RCC 7860 (cell line): ENCODE measurements at places on chromosomes 16 and 17.

DNA sequence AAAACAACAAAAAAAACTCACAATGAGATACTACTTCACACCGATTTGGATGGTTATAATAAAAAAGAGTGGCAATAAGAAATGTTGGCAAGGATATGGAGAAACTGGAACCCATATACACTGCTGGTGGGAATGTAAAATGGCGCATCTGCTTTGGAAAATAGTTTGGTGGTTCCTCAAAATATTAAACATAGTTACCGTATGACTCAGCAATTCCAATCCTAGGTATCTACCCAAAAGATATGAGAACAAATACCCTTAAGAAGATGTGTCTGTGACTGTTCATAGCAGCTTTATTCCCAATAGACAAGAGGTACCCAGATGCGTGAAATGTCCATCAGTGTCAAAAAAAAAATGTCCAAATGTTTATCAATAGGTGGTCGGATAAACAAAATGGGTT, 7.2 kb downstream of the CPPED1 start:
- no peak for DNase-seq

- DNase-seq, result no peak
Measured at GRCh38 chr16:287298-287811, 4.4 kb downstream of the PDIA2 start.

DNA sequence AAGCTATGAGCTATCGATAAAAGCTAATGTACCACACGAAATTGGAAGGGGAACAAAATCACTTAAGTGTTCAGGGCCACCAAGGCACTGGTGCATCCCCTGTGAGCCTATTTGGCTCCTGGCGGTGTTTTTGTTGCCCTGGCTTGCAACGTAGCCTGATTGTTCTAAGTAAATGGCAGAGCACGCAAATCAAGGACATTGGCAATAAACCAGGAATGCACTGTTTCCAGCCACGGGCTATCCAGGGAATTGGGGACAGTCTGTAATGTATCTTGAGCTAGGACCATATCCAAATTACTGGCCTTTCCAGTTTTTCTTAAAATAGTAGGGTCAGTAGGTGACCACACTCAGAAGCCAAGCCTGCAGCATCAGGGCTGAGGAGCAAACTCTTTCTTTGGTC, 734.0 kb downstream of the MAF start:
- no peak for DNase-seq

DNA sequence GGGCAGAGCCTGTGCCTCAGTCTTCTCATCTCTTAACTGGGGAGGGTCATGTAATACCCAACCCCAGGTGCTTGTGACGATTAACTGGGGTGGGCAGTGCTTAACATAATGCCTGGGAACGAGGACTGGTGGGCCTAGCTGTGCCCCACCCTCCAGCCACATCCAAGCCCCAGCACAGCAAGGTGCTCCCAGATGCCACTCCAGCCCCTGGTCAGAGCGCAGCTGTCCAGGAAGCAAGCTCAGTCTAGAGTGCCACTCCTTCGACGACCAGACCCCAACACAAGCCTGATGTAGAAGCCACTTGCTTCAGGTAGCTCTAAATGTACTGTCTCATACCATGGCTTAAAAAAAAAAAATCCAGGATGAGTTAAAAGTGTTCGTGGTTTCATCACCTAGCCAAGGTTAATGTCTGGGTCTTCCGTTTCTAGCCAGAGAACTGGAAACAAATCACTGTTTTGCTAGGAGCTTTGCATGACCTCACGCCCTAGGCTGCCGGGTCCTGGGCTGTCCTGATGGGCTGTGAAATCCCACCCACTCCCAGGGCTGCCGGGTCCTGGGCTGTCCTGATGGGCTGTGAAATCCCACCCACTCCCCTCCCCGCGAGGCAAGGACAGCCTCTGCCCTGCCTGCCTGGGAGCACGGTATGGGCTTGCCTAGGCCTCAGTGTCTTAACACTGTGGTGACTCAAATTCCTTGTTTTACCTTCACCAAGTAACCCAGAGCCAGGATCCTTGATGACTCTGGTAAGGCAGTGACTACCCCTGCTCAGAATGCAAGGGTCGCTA, 7.7 kb downstream of the MIEF2 start:
- peak; percentile 18 for DNase-seq

GRCh38 chr16:48613061-48613957, 3.3 kb upstream of the N4BP1 start:
- DNase-seq, result no peak

DNA sequence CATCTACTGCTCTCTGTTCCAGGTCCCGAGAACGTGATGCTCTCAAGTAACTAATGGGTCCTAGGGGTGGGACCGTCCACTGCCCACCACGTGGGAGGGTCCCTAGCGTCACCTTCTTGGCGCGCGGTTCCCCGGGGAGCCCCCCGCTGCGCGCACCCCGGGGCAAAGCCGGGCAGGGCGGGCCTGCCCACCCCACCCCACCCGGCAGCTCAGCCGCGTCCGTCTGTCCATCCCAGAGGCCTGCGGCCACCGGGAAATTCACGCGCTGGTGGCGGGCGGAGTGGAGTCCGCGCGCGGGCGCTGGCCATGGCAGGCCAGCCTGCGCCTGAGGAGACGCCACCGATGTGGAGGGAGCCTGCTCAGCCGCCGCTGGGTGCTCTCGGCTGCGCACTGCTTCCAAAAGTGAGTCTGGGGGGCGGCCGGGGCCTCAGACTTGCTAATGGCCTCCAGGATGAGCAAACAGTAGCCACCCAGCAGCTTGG, 494 bp downstream of the PRSS41 start:
- no peak for DNase-seq

GRCh38 chr16:6701096-6701495, 631.5 kb upstream of the RBFOX1 start:
- DNase-seq, result no peak

- no peak for DNase-seq
Measured at GRCh38 chr16:2196162-2196980, at the start of gene CASKIN1. Gene CASKIN1, minus strand, starts transcription at chr16:2196605. Its CDS starts 173 bp downstream, at chr16:2196432.

DNA sequence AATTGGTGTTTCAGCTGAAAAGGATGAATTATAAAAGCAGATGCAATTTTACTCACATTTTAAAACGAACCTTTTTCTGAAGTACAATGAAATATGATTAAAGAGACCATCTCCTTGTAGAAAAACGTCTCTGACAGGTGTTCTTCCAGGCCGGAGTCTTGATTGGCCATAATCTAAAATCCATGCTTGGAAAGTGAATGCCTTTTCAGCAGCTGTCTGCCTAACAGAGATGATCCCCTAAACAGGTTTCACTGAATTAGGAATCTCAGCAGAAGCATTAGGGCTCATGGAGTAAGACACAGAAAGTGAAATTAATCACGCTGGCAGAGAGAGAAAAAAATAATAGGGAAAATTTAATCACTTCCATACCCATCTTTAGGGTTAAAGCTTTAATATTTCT, 39.3 kb upstream of the IRX5 start:
- no peak for DNase-seq

DNA sequence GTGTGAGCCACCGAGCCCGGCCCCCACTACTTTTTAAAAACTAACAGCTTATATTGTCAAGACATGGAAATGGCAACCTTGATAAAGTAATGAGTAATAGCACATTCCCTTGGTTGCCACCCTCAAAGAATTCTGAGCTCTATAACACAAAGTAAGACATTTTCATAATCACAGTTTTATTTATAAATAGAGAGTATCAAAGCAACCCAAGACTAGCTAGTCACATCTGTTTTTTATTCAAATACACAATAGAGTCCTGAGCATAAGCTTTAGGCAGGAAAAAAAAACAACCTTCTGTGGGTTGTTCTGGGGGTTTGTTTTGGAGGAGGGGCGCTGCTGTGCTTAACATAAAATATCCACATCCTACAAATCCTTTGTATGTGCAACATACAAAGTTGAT, 68.7 kb downstream of the CEP95 start:
- no peak for DNase-seq

DNA sequence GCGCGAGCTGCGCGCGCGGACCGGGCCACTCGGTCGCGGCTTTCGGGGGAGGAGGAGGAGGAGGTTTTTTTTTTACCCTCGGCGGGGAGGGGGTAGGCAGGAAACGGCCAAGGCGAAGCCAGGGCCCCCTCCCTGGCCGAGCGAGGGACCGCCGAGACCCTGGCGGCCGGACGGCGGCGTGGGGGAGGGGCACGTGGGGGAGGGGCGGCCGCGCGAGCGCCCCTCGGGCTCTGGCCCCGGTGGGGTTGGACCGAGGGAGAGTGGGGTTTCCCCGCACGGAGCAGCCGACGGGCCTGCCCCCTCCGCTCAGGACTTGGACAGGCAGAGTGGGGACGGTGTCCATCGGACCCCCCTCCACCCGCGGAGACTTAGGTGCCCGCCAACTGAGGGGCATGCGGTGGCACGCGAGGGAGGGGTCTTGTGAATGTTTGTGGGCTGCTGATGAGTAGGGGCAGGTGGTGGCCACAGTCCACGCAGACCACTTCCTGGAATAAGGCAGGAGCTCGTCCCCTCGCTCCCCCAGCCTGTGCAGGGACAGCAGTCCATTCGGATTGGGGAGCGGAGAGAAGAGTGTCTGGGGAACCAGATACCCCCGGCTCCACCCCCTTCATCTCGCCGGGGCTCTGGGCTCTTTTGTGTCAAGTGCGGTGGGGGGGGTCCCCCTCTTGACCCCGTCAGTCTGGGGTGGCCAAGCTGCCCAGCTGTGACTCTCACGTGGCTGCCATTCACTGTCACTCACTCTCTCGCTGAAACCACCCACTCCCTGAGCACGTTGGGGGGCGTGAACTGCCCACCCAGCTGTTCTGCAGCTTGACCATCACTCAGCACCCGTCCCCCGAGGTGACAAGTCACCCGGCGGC, 3.0 kb upstream of the CHD3 start:
- peak; percentile 31 for DNase-seq

DNA sequence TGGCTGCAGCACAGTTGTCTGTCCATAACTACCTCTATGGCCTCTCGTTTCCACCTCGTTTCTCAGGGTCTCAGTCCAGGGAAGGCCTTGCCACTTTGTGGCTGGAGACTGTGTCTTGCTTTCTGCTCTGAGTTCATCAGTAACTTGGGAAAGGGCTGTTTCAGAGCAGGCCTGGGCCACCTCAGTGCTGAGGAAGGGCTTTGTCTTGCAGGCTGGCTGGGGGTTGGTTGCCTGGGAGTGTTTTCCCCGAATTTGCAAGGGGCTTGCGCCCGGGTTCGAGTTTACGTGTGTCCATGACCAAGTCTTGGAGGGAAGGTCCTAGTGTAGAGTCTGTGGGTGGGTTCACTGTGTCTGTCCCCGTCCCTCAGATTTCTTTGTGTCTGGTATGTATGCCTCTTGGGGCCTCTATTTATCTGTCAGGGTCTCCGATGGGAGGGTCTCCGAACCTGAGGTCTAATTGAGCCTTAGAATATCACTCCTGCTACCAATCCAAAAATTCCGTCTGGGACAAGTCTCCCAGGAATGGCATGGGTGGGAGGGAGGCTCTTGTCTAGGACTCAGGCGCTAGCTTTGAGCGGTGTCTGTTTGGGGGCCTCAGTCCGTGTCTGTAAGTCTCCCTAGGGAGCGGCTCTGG, 594 bp upstream of the TGFB1I1 start:
- no peak for DNase-seq

GRCh38 chr16:86322806-86323205, 187.5 kb upstream of the FOXF1 start:
- no peak for DNase-seq

DNA sequence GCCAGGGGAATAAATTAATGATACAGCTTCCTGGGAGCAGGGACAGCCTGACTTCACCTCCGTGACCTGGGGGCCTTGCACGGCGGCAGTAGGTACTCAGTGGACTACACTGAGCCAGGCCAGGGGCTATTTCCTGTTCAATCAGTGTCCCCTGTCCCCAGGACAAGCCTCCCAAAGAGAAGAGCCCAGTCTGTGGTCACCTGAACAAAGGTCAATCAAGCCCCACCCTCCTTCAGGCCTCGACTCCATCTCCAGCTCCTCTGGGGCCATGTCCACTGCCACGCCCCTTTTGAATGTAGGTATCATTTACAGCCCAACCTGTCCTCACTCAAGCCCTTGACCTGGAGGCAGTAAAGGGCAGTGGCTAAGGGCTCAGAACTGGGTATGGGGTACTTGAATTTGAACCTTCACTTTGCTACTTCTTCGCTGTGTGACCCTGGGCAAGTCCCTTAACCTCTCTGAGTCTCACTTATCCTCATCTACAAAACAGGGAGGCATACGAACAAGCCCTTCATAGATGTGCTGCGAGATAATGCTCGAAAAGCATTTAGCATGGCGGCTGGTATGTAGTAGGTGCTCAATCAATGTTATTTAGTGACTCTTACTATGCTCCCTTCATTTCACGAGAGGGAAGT, 29.0 kb downstream of the MYH11 start:
- no peak for DNase-seq

DNA sequence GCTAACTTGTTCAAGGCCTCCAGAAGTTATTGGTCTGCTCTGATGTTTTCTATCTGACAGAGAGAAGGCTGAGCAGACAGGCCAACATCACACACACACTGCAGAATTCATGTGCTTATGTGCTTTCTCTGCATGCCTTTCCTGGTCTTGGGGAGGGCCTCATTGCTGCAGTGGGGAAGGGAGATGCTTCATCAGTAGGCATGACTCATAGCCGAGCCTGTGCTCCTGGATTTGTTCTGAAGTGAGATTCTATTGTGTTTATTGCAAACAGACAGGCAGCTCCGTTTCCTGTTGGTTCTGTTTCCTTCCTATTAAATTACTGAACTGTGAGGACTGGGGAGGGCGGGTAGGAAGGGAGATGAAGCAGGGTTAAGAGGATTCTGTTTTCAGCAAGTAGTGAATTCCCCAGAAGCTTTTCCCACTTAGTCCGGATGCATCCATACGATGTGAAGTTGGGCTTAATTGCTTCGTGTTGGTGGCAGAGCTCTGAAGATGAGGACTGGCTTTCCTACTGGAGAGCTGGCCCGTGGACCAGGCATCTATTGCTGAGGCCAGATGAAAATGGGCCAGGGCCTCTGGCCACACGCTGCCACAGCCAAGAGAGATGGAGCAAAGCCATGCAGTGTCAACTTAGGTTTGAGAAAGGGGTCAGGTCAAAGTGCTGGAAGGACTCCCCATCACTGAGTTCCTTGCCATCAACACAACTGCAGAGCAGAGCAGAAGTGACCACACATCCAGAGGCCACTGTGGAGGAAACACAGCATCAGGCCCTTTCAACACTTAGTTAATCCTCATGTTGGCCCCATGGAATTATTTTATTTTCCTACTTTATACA, 179.3 kb downstream of the UTP18 start:
- DNase-seq, result no peak

- DNase-seq, result no peak
Measured at GRCh38 chr17:36127911-36128310, 24.3 kb downstream of the CCL4 start.

DNA sequence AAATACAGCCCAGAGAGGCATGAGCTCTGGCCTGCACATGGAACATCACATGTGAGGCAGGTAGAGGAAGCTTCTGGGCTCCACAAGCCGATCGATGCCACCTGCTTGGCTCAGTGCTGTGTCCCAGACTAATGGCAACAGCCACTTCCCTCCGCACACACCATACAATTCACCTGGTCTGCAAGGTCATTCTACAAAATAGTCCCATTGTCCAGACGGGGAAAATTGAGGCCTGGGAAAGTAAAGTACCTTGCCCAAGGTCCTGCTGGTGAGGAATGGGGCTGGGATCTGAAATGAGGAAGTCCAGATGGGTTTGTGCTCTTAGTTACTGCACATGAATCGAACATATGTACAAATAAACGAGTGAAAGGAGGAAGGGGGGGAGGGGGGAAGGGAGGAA, 88.0 kb downstream of the LITAF start:
- DNase-seq, result no peak
